ENCODE measurements at places on chromosomes 16 and 17. TPM values are rescaled to one million over a fixed set of nuclear protein-coding genes. Genes with fewer than 3 reads are reported as not detected.

GRCh38 chr17:40559564-40559916, 5.7 kb downstream of the CCR7 start:
- DNase-seq = no peak
- no peaks in the 10 kb centered on the region for H3K36me3 ChIP-seq
- no peak overlapping the region for H3K4me3 ChIP-seq
- H3K4me1 ChIP-seq = no peaks in the 10 kb centered on the region
- H3K27me3 ChIP-seq = no peaks in the 10 kb centered on the region

GRCh38 chr16:69109486-69110270, 4.2 kb downstream of the HAS3 start:
- H3K27me3 ChIP-seq = no peaks in the 10 kb centered on the region
- H3K36me3 ChIP-seq = peaks cover 21% of the 10 kb centered on the region
- no peak overlapping the region for H3K4me3 ChIP-seq
- H3K27ac ChIP-seq = no peak overlapping the region
- H3K4me1 ChIP-seq = peaks cover 29% of the 10 kb centered on the region

- peaks cover 62% of the 10 kb centered on the region for H3K4me1 ChIP-seq
- H3K27me3 ChIP-seq = no peaks in the 10 kb centered on the region
- H3K4me3 ChIP-seq = no peak overlapping the region
Observed at GRCh38 chr17:80026359-80027042, 9.2 kb downstream of the TBC1D16 start.

DNA sequence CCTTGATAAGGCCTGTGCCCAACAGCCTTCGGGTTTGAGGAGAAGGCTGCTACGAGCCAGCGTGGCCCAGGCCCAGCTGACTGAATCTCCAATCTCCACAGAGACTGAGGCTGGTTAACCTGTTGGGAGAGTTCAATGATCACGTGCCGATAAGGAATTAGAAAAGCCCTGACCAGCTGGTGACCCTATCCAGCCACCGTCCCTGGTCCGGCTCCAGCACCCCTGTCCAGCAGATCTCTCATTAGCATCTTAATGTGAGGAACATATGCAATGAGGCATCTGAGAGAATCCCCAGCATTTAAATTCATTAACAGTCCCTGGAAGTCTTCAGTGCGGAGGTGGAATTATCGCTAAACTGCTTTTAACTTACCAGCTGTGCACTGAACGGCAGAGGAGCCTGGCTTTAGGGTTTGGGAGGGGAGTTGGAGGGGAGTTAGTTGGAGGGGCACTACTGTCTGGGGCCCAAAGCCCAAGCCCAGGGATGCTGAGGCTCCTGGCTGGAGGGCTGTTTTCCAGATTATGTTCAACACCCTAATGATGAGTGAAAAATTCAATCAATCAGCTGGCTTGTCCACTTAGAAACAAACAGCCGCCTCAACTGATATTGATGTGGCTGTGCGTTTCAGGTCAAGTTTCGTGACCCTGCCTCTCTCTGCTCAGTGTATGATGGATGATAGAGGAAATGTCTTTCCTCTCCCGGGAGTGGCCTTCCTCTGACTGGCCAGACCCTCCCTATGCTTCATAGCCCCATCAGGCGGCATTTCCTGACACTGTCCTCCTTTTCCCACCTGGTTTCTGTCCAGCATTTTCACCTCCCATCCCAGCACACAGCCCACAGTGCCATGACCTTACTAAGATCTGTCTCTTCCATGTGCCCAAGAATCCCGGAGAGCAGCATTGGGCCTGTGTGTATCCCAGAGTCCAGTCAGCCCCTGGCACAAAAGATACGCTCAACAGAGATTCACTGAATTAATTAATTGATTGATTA, 184.5 kb downstream of the CCT6B start:
- no peaks in the 10 kb centered on the region for H3K27me3 ChIP-seq
- no peak for DNase-seq
- H3K36me3 ChIP-seq = no peaks in the 10 kb centered on the region

GRCh38 chr16:67845291-67846062, 1.3 kb upstream of the NUTF2 start:
- no peaks in the 10 kb centered on the region for H3K36me3 ChIP-seq
- H3K4me1 ChIP-seq = peaks cover 43% of the 10 kb centered on the region
- H3K27ac ChIP-seq = peak overlapping the region; percentile 89
- no peak for DNase-seq
- no peaks in the 10 kb centered on the region for H3K27me3 ChIP-seq

- H3K27me3 ChIP-seq = no peaks in the 10 kb centered on the region
- H3K36me3 ChIP-seq = peaks cover 80% of the 10 kb centered on the region
- no peak for DNase-seq
- no peaks in the 10 kb centered on the region for H3K4me1 ChIP-seq
- no peak overlapping the region for H3K4me3 ChIP-seq
Observed at GRCh38 chr17:1882836-1883235, 53.0 kb downstream of the RPA1 start.

DNA sequence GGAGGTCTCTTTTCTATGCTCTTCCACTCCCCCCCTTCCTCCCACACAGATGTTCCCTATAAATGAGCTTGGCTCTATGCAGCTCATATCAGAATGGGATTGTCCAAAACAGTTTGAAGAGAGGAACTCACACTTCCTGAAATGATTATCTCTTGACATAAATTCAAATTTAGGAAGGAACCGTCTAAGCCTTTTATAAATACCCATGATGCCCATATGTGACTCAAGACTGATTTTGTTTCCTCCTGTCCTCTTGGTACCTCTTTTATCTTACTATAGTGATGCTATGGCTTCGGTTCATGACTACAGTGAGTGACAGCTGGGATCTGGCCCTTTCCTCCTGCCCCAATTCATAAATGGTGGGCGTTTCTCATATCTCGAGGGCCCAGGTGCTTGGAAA, 16.6 kb upstream of the TERF2 start:
- H3K36me3 ChIP-seq = no peaks in the 10 kb centered on the region
- H3K4me3 ChIP-seq = no peak overlapping the region
- no peaks in the 10 kb centered on the region for H3K27me3 ChIP-seq
- H3K27ac ChIP-seq = no peak overlapping the region
- peaks cover 22% of the 10 kb centered on the region for H3K4me1 ChIP-seq
- no peak for DNase-seq

GRCh38 chr16:53207810-53208752, 153.3 kb downstream of the CHD9 start:
- H3K27me3 ChIP-seq = no peaks in the 10 kb centered on the region
- DNase-seq = no peak
- peaks cover 57% of the 10 kb centered on the region for H3K4me1 ChIP-seq
- peak overlapping the region; percentile 75 for H3K27ac ChIP-seq
- H3K36me3 ChIP-seq = no peaks in the 10 kb centered on the region
- peak overlapping the region; percentile 66 for H3K4me3 ChIP-seq

DNA sequence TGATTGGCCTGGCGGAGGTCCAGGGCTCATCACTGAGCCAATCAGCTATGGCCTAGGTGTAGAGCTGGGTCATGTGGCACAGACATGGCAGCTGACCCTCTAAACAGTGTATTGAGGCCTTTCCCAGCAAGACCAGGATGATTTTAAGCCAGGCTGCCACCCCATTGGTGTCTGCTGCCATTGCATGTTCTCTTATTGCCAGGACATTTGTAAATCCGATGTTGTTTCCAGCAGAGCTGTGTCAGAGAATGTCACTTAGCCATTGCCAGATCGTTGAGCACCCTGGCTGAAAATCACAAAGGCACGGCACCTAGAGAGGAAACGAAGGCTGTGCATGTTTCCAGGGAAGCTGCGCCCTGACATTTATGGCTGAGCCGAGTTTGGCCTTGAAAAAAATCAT, 33.4 kb downstream of the RBFOX1 start:
- H3K27ac ChIP-seq = no peak overlapping the region
- no peak for DNase-seq
- no peaks in the 10 kb centered on the region for H3K4me1 ChIP-seq
- no peaks in the 10 kb centered on the region for H3K27me3 ChIP-seq
- no peak overlapping the region for H3K4me3 ChIP-seq
- no peaks in the 10 kb centered on the region for H3K36me3 ChIP-seq

GRCh38 chr17:10415161-10415560, 6.6 kb downstream of the MYH8 start:
- no peak overlapping the region for H3K4me3 ChIP-seq
- no peaks in the 10 kb centered on the region for H3K27me3 ChIP-seq
- H3K27ac ChIP-seq = no peak overlapping the region
- H3K4me1 ChIP-seq = no peaks in the 10 kb centered on the region
- no peak for DNase-seq

- DNase-seq = no peak
- H3K27ac ChIP-seq = no peak overlapping the region
- no peaks in the 10 kb centered on the region for H3K27me3 ChIP-seq
- H3K36me3 ChIP-seq = no peaks in the 10 kb centered on the region
- no peak overlapping the region for H3K4me3 ChIP-seq
Observed at GRCh38 chr16:7746941-7747340, 414.3 kb downstream of the RBFOX1 start.

DNA sequence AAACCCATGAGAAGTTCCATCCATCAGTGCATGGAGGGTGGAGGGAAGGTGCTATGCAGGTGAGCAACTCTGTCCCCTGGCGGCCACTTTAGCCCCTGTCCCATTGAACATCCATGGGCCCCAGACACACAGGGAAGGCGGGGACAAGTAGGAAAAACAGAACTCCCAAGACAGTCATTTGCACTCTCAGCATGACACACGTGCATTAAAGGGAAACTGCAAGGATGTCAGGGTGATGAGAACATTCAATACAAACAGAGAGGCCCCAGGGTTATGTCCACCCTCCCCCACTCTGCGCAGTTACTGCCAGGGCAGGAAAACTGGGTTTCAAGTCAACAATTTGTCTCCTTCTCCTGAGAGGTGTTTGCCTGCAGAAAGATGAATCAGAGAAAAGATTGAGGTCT, 44.0 kb upstream of the AKTIP start:
- H3K36me3 ChIP-seq = no peaks in the 10 kb centered on the region
- no peak overlapping the region for H3K4me3 ChIP-seq
- H3K27ac ChIP-seq = no peak overlapping the region
- H3K27me3 ChIP-seq = no peaks in the 10 kb centered on the region
- H3K4me1 ChIP-seq = peaks cover 6% of the 10 kb centered on the region

DNA sequence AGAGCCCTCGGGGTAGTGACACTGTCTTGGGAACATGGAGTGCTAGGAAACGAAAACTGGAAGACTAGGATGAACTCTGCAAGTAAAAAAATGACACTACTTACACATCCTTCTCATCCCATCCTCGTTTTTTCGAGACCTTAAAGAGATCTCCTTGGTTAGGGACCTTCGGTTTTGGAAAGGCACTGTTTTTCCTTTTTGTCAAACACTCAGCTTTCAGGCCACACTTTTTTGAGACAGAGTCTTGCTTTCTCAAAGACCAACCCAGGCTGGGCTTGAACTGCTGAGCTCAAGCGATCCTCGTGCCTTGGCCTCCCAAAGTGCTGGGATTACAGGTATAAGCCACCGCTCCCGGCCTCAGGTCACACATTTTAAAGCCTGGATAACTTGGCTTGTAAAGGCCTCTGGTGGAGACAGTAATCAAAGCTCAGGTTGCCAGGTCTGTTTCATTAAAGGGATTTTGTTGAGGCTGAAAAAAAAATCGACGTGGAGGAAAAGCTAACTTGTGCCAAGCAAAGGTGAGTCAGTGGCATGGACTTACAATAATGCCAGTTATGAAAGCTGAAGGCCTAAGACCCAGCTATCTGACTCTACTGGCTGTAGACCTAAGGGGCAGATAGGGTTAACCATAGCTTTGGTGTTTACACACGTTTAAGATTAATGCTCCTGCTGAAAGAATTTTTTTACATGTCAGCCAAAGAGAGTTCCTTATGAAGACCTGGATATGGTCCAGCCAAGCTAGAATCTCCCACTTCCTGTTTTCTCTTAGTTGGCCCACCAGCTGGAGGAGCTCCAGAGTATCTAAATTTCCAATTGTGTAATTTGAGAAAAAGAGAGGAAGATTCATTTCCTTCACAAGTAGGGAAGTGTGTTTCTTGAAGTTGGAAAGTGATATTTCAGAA, 823 bp downstream of the NBR1 start:
- peaks cover 41% of the 10 kb centered on the region for H3K4me1 ChIP-seq
- DNase-seq = no peak
- peak overlapping the region; percentile 96 for H3K4me3 ChIP-seq
- peaks cover 4% of the 10 kb centered on the region for H3K36me3 ChIP-seq

EVPL gene
- total RNA-seq = 1.6 TPM

WNT3 gene
- 0.35 TPM for total RNA-seq
